ENCODE measurements at places on chromosomes 5 and 9. TPM values are rescaled to one million over a fixed set of nuclear protein-coding genes. Genes with fewer than 3 reads are reported as not detected.
A peak's percentile ranks its signal among the peaks of the same experiment; 100 is the strongest.

- no peak for DNase-seq
Measured at GRCh38 chr9:14924230-14925219, 14.3 kb upstream of the FREM1 start.

- DNase-seq: no peak
Measured at GRCh38 chr5:127840809-127841208, 137.6 kb downstream of the CCDC192 start.

GRCh38 chr5:144913661-144914060 is 743.0 kb downstream of the KCTD16 start:
- no peak for DNase-seq

DNA sequence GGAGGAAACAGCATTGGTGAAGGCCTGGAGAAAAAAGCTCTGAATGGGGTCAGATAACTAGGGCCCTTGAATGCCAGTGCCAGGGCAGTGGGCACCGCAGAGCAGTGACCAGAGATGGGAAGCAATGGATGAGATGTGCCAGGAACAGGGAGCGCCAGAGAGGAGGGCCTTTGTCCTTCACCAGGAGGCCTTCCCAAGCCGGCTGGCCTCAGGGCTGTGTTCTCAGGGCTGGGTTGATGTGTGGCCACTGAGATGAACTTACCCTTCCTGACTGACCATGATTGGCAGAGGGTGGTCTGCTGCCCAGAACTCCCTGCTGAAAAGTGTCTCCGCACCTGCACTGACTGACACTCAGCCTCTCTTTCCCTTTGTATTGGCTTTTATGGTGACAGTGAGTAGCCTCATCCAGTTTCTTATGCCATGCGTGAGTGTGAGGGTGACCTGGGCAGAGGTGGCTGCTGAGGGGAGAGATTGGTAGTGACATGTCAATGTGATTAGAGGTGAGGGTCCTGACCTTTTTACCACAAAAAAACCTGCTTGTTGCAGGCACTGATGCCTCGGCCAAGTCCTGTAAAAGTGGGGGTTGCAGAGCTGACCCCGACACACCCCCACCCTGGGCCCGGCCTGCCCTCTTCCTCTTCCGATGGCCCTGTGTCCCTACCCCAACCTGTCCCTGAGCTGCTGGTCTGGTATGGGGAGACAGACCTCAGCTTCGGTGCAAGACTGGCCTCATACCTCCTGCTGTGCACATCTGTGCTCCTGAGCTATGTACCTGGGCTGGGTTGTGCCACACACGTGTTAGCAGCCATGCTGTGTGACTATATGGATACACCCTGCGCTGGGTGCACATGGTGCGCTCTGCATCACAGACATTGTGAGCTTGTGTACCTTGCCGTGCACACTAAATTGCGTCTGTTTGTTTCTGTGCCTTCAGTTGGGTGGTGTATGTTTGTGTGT is 57.1 kb upstream of the PSD2 start:
- no peak for DNase-seq

GRCh38 chr5:65395526-65396155 is 86.1 kb downstream of the ADAMTS6 start:
- DNase-seq: no peak

DNA sequence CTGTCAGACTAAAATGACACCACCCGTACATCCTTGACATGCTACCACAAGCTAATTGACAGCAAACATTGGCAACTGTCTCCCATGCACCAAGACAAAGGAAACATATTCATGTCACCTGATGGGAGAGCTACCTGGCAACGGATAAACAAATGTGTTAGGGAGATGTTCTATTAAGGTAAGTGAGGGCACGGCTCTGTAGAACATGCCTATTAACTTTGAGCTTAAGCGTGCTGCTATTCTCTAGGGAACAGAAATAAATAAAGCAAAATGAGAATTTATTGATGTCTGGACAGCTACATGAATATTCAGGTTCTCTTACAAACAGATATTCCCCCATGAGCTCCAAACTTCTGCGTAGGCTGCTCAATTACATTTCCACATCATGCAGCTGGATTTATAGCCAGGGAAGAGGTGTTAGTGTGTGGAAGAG is 361.4 kb upstream of the RFX3 start:
- no peak for DNase-seq

GRCh38 chr9:21031091-21031807 is at the start of gene HACD4:
HACD4 (minus strand) TSS chr9:21031640; CDS start chr9:21031590, 50 bp downstream.
- peak; percentile 87 for DNase-seq

PAM gene
- total RNA-seq: 357 TPM

DNA sequence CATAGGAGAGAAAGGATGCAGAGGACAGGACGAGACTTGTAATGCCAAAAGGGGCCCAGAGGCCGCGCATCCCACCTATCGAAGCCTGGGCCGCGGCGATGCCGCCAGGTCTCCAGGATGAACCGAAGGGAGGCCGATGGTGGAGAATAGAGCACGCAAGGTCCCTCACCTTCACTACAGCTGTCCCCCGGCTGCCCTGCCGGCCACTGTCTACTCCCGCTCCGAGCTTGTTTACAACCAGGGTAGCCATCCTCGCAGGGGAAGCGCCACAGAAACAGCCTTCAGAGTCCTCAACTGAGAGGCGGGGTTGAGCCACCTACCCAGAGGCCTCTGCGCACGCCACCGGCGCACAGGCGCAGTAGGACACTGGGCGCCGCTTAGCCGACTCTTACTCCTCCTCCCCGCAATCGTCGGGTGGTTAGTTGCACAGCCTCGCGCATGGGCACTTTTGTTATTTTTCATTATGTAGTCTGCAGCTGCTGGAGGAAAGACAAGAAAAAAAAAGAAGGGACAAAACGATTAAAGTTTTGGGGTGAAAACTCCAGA is at the start of gene TRIM23:
Gene TRIM23, minus strand, starts transcription at position 309 of the 546 bp plus-strand sequence. Its CDS starts 59 bp downstream, at position 250.
- DNase-seq: peak; percentile 98

Data from posterior vena cava (tissue), 2 donors.